ENCODE measurements at places on chromosomes 5 and 9. TPM values are rescaled to one million over a fixed set of nuclear protein-coding genes. Genes with fewer than 3 reads are reported as not detected.

BARHL1 gene
- not detected for total RNA-seq

PAPPA gene
- total RNA-seq = not detected

CDKN2B gene
- 3.7 TPM for total RNA-seq

WDR31 gene
- total RNA-seq = 1.4 TPM

SEC24A gene
- 20.4 TPM for total RNA-seq

PCDHA12 gene
- not detected for total RNA-seq

ANKRD18A gene
- total RNA-seq = not detected

SPATA31E1 gene
- not detected for total RNA-seq

ADAMTSL2 gene
- not detected for total RNA-seq

TPM2 gene
- total RNA-seq = 3.8 TPM

TIMD4 gene
- 0.50 TPM for total RNA-seq

PRUNE2 gene
- total RNA-seq = 0.44 TPM

MSANTD3 gene
- total RNA-seq = 33.1 TPM

DCTN4 gene
- 28.3 TPM for total RNA-seq

NOTCH1 gene
- total RNA-seq = 15.5 TPM

INSYN2B gene
- total RNA-seq = not detected

C9orf50 gene
- not detected for total RNA-seq

FST gene
- total RNA-seq = 0.57 TPM

HTR4 gene
- not detected for total RNA-seq

C9orf153 gene
- total RNA-seq = 0.27 TPM

EEIG1 gene
- 60.1 TPM for total RNA-seq

DMRTA1 gene
- not detected for total RNA-seq

ZSWIM6 gene
- total RNA-seq = 0.17 TPM

PSMB7 gene
- total RNA-seq = 159 TPM

TAF11L5 gene
- total RNA-seq = not detected

PAEP gene
- total RNA-seq = not detected

UBE2D2 gene
- total RNA-seq = 271 TPM

TMEM174 gene
- not detected for total RNA-seq
